ENCODE measurements at places on chromosomes 1 and 21.

- no peak for DNase-seq
Measured at GRCh38 chr1:84159533-84160240, 15.6 kb downstream of the PRKACB start.

DNA sequence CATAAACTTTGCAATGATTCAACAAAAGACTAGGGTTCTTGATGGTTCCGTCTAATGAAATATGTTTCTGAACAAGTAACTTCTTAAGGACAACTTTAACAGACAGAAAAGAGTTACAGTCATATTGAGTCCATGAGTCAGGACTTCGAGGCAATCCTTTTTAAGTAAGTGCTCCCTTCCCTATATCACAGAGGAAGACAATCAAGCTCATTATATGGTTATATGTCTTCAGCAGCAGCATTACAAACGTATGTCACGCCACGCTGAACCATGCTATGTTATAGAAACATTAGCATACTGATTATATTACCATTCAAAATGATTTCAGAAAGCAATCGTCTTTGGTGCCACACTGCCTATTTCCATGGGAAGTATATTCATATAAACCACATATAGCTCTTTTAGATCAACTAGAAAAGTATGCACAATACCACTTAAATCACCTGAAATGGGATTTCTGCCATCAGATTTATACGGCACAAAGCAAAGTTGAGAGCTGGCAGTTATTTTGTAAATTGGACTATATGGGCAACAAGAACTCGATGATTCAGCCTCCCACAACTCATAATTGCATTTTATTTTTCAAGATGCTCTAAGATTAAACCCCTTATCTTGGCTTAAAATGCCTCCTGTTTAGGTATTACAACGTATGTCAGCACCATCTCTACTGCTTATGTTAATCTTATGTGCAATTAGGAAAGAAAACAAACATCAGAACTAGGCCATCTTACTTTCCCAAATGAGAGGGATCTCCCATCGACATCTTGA, 111.3 kb upstream of the SAMSN1 start:
- DNase-seq: no peak

- no peak for DNase-seq
Measured at GRCh38 chr1:245153552-245154428, 995 bp upstream of the KIF26B start.

DNA sequence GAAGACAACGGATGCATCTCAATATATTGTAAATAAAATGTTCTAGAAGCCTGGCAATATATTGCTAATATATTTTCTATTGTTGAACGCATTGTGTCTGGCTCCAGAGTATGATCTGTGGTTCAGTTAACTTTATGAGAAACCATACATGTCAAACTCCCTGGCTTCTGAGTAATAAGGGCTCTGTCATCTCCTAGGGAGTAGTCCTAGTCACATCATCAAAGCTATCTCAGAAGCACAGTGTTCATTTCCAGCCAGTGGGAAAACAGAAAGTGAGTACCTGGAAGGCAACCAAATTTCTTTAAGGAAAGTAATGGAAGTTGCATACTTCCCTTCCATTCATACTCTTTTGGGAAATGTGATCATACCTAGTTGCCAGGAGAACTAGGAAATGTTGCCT, 27.0 kb upstream of the ST6GALNAC5 start:
- no peak for DNase-seq

GRCh38 chr1:208170252-208170651, 73.9 kb downstream of the PLXNA2 start:
- no peak for DNase-seq

DNA sequence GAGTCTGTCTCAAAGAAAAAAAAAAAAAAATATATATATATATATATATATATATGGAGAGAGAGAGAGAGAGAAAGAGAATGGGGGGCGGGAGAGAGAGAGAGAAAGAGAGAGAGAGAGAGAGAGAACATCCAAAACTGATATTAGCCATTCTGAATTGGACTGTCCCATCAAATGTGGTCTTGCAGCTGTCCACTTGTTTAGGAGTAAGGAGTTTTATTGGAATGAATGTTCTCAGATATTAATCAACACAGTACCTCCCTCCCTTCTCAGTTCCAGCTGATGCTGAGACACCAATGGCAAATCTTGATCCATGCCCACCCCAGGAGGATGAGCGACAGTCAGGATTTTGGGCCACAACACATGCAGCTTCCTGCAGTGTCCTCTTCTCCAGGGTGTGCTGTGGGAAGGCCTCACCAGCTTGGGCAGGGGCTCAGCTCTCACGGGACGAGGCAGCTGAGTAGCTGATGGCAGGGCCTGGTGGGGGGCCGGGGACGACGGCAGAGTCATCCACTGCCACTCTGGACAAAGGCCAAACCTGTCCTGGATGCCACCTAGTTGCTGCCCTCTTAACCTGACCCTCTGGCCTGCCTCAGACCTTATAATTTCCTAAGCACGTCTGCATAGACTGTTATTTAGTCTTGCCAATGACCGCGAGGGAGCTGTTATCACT, 9.3 kb upstream of the CLDN14 start:
- DNase-seq: no peak

- peak; percentile 36 for DNase-seq
Measured at GRCh38 chr1:16162163-16162822, 6.4 kb upstream of the EPHA2 start.

GRCh38 chr1:182670032-182670749, 14.2 kb downstream of the RGS8 start:
- DNase-seq: no peak

DNA sequence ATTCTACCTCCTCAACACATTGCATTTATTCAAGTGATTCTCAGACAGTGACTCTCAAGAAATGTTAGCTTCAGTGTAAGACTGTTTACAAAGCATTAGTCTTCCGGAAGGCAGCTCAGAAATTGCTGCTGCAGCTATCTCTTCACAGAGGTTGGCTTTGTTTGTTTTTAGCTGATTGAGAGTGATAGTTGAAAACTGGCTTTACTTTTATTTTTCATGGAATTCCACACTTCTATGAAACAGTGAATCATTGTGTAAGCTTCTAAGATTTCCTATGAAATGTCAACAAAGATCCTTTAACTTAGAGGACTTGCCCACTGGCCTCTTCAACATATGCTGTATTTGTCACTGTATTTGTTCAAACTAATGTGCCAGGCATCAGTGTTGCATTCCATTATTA, 121.3 kb downstream of the TNNI3K start:
- no peak for DNase-seq

DNA sequence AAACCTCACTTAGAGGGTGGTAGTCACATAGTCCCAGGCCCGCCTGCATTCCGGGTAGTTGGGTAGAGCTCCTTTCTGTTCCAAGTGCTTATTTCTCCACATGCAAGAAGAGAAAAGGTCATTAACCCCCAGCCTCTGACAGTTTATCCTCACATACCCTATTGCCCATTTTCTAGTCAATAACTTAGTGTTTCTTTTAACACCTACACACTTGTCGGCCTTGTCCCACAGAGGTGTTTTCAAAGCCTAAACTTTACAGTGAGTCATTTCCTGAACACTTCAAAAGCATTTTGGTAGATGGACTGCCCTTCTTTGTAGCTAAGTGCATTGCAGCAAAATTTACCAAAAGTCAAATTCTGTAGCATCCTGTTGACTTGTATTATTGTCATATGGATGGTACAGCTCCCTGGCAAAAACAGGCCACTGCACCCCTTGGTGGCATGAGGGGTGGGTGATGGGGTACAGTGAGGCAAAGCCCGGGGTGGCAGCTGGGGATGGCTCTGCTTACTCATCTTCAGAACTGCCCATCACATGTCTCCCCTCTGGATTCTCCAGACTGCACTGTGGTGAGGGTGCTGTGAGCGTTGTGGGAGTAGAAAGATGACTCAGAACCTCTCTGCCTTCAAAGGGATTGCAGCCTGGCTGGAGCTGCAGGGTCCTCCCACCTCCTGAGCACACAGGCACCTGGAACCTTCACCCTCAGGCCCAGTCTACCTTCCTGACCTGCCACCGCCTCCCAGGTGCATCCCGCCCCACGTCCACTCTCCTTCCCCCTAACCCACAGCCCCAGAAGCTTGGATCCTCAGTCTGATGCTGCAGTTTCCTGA, 45.8 kb upstream of the DMRTB1 start:
- no peak for DNase-seq

DNA sequence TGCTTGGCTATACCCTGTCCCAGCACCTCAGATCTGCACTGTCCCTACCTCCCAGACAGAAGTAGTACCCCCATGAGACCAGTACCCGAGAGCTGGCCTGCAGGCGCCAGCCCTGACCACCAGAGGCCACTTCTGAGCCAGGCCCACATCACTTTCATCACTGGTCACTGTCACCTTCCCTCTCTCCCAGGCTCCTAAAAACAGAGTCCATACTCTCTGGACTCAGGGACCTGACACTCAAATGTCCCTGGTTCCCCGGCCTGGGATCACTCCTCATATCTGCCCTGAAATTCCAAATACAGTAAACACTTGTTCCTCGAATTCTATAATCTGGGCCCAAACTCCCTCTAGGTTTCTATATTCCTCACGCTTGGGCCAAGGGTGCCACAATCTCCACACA, 18.7 kb downstream of the TMEM53 start:
- no peak for DNase-seq

DNA sequence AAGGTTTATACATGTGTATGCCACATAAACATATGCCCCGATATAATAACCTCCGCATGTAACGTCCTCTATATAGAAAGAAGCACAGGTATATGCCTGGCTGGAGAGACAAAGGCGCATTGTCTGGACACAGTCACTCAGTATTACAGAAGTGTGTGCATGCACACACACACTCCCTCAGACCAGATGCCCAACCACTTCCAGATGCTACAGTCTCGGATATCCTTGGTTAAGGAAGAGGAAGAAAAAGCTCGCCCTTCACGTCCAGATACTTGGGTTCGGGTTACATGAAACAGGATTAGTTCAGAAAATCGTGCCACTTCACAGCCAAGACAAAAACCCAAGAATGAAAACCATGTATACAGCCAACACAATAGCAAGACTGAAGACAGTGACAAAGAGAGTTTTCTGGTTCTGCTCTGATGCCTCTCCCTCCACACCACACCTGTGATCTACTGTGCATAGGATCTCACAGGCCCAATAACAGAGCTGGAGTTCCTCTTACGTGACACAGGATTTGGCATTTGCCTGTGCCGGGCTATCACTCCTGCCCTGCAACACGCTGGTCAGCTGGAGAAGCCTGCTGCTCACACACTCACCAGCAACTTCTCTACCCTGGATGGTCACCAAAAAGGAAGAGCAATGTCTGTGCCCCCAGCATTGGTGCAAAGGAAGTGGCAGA, 75.0 kb downstream of the SSBP3 start:
- no peak for DNase-seq

DNA sequence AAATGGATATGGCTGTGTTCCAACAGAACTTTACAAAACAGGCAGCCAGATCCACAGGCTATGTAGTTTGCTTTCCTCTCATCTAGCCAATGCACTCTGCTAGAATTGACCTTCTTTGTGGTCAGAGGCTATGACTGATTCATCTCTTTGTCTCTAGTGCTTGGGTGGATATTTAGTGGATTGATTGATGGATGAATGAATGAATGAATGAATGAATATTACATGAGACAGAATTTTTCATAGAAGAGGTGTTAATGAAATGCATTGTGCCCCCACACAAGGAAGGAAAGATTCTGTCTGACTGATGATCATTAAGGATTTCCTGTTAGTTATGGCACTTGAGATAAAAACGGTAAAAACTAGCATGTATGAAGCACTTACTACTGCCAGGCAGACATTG, 50.5 kb upstream of the ZYG11A start:
- no peak for DNase-seq

GRCh38 chr1:12326986-12327385, 97.2 kb downstream of the VPS13D start:
- DNase-seq: no peak

GRCh38 chr1:24502065-24502708, 449 bp upstream of the RCAN3 start:
- peak; percentile 68 for DNase-seq

- DNase-seq: no peak
Measured at GRCh38 chr1:25573591-25573930, 30.2 kb downstream of the LDLRAP1 start.

- no peak for DNase-seq
Measured at GRCh38 chr1:207901041-207901653, 9.8 kb downstream of the CD34 start.

DNA sequence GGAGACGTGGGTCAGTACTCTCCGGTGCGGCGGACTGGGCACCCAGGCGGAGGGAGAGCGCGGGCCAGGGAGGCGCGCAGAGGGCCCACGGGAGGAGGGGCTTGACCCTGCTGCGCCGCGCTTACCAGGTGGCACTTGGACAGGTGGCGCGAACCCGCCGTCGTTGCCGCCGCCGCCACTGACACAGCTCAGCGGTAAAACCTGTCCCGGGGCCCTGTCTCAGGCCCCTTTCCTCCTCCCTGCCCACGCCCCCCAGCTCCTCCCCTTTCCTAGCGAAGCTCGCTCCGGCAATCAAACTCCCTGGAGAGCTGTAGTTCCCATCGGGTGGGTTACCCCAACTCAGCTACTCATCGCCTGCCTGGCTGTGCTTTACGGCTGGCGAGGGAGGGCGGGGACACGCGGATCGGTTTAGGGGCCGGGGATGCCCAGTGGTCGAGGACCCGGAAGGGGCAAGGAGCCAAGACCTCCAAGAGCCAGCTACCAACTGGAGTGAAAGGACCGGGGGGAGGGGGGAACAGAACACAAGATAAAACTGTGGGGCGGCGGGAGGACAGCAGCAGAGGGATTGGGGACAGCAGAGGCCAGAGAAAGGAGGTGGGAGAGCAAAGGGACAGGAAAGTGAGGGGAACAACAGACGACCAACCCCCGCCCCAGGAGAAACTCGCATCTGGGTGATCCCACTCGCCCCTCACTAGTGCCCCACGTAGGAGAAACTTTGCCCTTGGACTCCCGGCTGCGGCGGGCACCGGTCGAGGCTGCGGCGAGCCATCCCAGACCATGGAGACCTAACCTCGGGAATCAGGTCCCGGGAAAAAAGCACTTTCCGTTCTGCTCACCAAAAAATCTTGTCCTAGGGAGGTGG, 2.9 kb downstream of the GFI1 start:
- DNase-seq: peak; percentile 69

GRCh38 chr1:43545695-43546387, 15.2 kb downstream of the PTPRF start:
- no peak for DNase-seq

DNA sequence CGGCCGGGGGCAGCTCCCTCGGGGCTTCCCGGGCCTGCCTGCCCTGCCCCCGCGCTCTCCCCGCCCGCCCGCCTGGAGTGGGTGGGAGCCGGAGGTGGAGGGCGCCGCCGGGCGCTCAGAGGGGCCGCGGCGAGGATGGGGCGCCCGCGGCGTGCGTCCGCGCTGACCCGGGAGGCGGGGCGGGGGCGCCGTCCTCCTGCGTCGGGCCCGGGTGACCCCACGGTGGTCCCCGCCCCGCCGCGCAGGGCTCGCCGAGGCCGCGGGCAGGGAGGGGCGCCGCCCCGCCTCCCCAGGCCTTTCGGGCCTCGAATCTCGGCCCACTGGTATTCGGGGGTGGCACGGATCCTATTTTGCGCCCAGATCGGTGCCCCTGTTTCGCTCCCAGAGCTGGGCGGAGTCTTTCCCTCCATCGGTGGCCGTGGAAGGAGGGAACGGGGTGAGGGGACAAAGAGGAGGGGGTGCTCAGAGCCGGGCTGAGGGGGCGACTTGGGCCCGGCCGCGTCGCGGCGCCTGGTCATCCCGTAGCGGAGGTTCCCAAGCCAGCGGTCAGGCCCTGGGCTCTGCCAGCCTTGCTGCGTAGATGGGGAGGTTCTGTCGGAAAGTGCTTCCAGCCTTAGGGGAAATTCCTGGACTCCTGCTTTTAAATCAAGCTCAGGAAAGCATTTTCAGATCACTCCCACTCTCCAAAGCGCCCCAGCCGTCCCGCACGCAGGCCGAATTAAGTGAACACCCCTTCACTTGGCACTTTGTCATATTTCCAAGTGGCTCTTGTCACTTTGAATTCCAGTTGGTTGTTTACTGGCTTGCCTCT, 545 bp downstream of the PATJ start:
- DNase-seq: no peak

All from stimulated activated CD4-positive, alpha-beta T cell treated with anti-CD3 and anti-CD28 coated beads, TNF-alpha, amount 100 ng/mL, for 4 hours (primary cell).